Iris pigment epithelial cell (primary cell): ENCODE measurements at places on chromosomes 6 and 20.

GRCh38 chr6:53770780-53771249 lies 24.0 kb upstream of the LRRC1 start:
- DNase-seq = peak; percentile 53

DNA sequence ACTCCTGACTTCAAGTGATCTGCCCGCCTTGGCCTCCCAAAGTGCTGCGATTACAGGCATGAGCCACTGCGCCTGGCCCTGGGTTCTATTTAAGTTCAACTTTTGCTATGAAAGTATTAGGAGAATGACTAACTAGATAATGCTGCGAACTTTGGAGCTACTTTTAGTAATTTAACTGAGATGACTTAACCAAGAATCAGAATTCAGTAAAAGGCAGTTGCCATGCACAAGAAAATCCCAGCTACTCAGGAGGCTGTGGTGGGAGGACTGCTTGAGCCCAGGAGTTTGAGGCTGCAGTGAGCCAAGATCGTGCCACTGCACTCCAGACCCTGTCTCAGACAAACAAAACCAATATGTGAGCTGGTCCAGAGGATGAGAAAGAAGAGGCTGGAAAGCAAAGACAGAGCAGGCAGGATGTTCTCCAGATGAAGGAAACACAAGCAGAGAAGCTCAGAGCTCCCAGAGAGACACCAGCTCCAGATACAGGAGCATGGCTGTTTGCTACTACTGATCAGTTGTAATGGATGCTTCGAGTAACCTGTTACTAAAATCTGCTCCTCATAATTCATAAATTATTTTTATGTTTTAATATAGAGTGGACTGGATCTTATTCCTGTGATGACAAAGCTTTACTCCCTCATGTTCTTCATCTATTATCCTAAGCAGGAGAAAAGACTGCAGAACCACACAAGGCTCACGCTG lies 23.9 kb downstream of the ZNF217 start:
- DNase-seq = no peak

- DNase-seq = no peak
Measured at GRCh38 chr6:157059781-157060180, 263.5 kb downstream of the TMEM242 start.

- peak; percentile 43 for DNase-seq
Measured at GRCh38 chr6:87151781-87152525, 3.4 kb upstream of the ZNF292 start.

DNA sequence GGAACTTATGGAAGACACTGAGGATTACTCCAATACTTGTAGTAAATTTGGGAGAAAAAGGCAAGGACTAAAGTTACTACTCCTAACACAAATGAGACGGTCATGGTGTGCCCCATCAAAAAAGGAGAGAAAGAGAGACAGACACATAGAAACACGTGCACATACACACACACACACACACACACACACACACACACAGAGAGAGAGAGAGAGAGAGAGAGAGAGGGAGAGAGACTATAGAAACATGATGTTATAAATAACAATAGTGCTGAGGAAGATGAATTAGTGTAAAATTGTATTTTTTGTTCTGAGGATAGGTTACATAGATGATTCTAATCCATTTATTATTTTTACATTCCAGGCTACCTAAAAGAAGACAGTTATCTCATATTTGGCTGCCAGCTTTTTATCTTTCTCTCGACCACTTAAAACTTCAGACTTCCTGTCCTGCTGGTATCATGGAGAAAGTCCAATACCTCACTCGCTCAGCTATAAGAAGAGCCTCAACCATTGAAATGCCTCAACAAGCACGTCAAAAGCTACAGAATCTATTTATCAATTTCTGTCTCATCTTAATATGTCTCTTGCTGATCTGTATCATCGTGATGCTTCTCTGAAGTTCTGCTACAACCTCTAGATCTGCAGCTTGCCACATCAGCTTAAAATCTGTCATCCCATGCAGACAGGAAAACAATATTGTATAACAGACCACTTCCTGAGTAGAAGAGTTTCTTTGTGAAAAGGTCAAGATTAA lies 10.5 kb downstream of the PLN start:
- DNase-seq = peak; percentile 74

GRCh38 chr6:36114798-36115408 lies 15.4 kb upstream of the MAPK13 start:
- DNase-seq = no peak

DNA sequence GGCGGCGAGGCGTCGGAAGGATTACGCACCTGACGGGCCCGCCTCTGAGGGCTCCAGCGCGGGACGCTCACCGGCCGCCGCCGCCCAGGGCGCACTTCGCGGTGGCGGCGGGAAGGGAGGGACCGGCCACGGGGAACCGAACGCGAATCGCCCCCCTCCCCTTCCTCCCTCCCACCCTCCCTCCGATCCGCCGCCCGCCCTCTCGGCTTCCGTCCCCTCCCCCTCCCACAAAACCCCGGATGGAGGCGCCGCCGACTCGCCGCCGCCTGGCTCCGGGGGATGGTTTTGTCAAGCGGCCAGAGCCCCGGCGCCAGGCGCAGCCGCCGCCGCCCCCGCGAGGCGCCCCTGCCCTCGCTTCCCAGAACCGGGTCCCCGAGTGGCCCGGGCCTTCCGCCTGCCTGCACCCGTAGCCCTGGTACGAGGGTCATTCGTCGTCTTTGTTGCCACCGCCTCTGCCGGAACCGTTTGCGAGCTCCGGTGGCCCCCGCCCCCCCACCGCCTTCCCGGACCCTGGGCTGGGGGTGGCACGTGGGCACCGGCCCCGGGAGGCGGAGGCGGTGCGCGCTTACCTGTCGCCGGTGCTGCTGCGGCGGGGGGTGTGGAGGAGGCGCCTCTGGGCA lies 398 bp downstream of the ZBTB2 start:
- peak; percentile 55 for DNase-seq

GRCh38 chr6:150975136-150975535 lies 109.6 kb downstream of the MTHFD1L start:
- DNase-seq = no peak

- DNase-seq = no peak
Measured at GRCh38 chr20:24366336-24367004, 103.0 kb upstream of the SYNDIG1 start.

DNA sequence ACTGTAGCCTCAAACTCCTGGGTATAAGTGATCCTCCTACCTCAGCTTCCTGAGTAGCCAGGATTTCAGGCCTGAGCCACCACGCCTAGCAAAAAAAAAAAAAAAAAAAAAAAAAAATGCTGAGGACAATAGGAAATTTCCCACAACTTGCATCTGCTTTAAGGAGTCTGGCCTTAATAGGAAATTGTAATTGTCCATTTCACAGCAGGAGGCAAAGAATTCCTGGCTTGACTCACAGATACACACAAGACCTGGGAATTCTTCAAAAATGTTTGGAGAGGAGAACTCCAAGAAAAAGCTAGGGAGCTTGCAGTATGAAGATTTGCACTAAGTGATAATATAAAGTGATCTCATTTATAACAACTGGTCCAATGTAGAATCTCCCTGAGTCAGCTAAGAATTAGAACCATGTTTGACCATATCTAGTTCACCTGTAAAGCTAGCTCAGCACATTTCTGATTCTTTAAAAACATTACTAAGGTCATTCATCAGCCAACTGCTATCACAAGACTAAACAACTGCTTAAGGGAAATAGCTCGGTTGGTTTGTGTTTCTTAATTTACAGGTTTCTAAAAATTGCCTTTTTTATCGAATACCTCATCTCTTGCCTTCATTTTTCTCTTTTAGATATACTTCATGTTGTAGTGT lies 80.2 kb upstream of the SLC2A12 start:
- no peak for DNase-seq

GRCh38 chr6:43964659-43965570 lies 162.3 kb downstream of the MRPL14 start:
- no peak for DNase-seq

GRCh38 chr6:2885967-2886735 lies 17.0 kb downstream of the SERPINB9 start:
- no peak for DNase-seq

- peak; percentile 91 for DNase-seq
Measured at GRCh38 chr6:163413345-163414116, 987 bp upstream of the QKI start.

GRCh38 chr20:23335521-23335920 lies 15.1 kb upstream of the NXT1 start:
- DNase-seq = no peak

DNA sequence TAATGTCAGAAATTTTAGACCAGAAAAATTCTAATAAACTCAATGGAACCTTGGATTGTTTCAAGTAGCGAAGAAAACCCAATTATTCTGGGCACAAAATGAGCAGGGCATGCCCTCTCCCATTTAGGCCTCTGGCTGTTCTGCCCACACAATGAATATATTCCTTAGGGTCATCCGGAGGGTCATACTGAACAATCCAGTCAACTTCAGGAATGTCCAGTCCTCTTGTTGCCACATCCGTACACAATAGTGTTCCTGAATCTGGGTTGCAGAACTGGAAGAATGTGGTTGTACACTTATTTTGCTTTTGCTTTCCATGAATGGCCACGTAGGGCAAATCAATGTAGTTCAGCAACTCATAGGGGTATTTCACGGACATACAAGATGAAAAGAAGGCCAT lies 23.4 kb upstream of the RNF144B start:
- no peak for DNase-seq

GRCh38 chr20:63769891-63770474 lies 30.4 kb downstream of the SLC2A4RG start:
- DNase-seq = no peak

- no peak for DNase-seq
Measured at GRCh38 chr6:52373151-52373690, 11.3 kb downstream of the PAQR8 start.

GRCh38 chr6:104940893-104941728 lies 15.8 kb upstream of the LIN28B start:
- peak; percentile 50 for DNase-seq

- no peak for DNase-seq
Measured at GRCh38 chr20:50277460-50278376, 87.1 kb downstream of the CEBPB start.

GRCh38 chr6:130159956-130160355 lies 62.8 kb downstream of the SAMD3 start:
- DNase-seq = peak; percentile 6

- peak; percentile 83 for DNase-seq
Measured at GRCh38 chr6:157106487-157106886, 216.8 kb downstream of the TMEM242 start.

- DNase-seq = no peak
Measured at GRCh38 chr6:136341967-136342366, 52.3 kb upstream of the BCLAF1 start.

- DNase-seq = no peak
Measured at GRCh38 chr6:138508676-138508988, 9.3 kb upstream of the NHSL1 start.

DNA sequence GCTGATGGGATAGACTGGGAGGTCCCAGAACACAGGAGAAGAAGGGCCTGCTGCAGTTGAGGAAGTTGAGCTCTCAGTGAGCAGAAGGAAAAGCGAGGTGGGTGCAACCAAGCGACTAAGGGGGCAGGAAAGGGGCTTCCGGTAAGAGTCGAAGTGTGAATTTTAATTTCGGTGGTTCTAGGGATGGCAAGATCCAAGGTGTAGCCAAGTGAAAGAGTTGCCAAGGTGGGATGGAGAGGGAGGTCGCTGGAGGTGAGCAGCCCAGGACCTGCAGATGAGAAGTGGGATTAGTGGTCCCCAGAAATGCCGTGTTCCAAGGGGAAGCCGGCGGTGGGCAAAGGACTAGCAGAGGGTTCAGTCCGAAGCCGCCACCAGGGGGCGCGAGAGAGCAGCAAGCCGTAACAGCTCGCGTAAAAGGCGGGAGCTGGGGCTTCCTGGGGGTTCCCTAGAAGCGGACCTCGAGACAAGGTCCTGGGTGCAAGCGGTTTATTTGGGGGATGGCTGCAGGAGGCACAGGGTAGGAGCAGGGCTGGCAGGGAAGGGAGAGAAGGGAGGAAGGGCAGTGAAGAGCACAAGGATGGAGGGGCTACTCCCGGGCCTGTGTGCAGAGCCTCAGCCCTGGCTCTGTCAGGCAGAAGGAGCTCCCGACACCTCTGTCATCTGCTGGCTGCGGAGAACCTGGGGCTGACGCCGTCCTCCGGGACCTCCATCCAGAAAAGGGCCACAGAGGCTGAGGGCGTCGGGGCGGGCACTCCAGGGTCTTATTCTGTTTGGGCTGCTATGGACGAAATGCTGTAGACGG lies 103.6 kb downstream of the PAX1 start:
- no peak for DNase-seq

DNA sequence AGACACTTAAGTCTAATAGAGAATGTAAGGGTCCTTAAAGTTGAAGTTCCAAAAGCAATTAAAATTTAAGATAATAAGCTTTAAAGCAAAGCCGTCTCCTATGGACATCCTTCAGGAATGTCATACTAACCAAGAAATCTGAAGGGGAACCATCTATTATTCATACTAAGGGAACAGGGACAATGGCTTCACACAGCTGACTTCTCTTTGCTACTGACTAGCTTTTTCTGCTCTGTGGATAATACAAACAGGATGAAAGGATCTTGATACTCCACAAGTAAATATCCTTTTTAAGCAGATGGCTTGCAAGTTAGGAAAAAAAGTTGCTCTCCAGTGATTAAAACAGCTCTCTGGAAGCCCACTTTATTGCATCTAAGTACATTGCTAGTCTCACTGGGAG lies 178.6 kb downstream of the BACH2 start:
- DNase-seq = no peak

- no peak for DNase-seq
Measured at GRCh38 chr6:125279961-125280360, 21.8 kb downstream of the HDDC2 start.

DNA sequence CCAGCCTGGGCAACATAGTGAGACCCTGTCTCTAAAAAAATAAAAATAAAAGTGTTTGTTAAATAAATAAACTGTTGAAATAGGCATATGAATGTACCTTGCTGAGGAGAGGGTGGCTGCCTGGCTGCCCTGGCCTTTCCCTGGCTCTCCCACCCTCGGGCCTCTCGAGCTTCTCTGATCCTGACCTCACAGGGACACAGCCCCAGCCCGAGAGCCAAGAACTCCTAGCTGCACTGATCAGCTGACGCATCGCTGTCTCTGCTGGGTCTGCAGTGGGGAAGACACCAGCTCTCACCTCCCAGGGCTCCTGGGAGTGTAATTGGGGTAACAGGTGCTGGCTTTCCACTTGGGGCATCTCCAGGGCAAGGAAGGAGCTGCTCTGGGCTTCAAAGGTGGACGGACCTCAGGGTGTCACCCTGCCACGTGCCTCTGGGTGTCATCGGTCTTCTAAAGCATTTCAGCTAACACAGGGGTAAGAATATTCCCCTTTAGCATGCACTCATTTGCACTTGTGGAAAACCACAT lies 6.9 kb downstream of the TCF15 start:
- no peak for DNase-seq

GRCh38 chr6:116779573-116780164 lies 14.2 kb upstream of the FAM162B start:
- DNase-seq = peak; percentile 29

DNA sequence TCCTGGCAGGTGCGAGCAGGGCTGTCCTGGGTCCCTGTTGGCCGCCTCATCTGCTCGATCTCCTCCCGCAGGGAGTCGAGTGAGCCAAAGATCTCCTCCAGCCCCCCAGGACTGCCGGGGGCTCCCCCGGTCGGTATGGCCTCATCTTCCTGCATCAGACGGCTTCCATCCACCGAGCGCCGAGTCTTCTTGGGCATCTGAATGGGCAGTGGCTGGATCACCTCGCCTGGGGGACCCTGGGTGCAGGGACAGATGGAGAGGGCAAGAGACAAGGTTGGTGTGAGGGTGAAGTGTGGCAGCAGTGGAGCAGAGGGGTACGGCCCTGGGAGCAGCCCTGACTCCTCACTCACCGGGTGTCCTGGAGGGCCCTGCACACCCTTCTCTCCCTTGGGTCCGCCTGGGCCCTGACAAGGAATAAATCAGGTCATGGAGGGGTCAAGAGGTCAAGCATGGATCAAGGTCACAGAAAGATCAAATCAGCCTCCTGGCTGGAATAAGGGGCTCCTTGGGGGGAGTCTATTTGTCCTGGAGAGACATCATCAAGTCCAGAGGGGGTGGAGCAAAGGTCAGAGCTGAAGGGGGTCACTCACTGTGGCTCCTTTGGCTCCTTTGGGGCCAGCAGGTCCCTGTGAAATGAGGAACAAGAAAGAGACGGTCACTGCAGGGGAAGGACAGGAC lies 26.5 kb downstream of the COL11A2 start:
- DNase-seq = no peak
